ENCODE measurements at places on chromosomes 2 and 18.

GRCh38 chr2:55063713-55064323 lies 13.6 kb upstream of the RTN4 start:
- DNase-seq = no peak

DNA sequence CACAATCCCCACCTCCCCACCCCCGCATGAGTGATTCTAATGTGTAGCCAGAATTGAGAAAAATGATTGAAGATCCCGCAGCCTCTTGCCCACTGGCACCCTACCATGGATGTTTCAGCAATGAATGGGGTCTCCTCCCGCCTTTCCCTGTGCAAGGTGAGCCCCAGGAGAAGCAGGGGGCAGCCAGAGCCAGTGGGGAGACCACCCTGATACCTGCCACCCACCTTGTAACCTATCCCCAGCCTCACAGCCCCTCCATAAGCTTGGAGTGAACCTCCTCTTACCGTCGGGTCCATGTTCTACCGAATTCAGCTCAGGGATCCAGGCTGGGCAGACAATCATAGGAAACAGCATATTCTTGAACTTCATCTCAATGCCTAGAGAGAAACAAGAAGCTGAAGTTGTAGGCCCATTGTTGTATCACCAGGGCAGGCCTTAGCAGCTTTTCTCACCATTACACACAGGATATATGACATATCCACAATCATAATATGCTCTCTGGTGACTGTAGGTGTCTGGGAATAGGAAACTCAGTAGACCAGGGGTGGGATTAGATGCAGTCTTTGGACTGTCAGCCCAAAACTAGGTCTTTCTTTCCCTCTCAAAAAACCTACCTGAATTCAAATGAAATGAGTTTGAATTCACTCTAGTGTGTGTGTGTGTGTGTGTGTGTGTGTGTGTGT lies 30.9 kb downstream of the XDH start:
- DNase-seq = no peak

GRCh38 chr18:27138079-27138478 lies 47.0 kb downstream of the CHST9 start:
- DNase-seq = no peak

- no peak for DNase-seq
Measured at GRCh38 chr2:237066396-237066795, 19.3 kb upstream of the COPS8 start.

DNA sequence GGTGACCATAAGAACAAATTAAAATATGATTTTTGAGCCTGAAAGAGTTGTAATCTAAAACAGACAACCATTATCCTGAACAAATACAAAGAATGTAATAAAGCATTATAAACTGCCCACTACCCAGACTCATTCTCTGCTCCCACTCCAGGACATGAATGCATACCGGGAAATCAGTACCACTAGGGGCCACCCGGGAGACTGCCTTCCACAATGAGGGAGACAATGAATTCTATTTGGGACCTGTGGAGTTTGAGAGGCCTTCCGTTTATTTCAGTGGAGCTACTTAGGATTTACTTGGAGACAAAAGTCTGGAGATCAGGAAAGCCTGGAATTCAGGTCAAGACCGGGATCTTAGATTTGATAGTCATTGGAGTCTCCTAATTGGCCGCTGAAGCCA lies 50.0 kb downstream of the NAB1 start:
- DNase-seq = no peak

DNA sequence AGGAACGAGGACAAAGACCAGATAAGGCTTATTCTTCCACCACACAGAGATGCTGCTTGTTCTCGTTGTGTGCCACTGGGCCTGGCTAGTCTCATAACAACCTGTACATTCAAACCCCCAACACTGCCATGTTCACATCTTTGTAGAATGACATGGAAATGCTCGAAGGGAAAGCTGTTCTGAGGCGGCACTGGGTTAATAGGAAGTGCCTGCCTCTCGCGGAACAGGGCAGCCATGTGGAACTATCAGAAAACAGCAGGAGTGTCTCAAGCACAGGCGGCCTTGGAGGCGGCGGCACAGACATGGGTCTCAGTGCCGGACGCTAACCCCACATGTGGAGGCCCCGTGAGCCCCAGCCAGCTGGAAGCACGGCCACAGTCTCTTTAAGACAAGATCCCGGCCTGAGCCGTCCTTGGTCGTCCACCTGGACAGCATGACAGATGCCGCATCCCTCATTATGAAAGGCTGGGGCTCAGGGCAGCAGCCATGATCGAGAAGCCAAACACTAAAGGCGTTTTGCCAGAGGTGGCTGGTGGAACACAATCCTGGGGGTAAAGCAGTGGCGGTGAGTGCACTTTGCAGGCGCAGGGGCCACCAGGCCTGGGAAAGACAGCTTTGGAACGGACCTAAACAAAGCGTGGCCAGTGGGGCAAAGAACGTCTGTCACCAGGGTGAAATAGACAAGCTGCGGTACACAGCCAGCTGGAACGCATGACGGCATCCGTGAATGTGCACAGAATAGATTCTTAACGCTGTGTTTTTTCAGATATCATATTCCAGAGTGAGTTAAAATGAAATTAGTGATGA lies 161.0 kb downstream of the HDAC4 start:
- no peak for DNase-seq

- DNase-seq = no peak
Measured at GRCh38 chr18:78781601-78781960, 198.0 kb upstream of the SALL3 start.

GRCh38 chr2:36569267-36569856 lies 28.6 kb downstream of the FEZ2 start:
- no peak for DNase-seq

DNA sequence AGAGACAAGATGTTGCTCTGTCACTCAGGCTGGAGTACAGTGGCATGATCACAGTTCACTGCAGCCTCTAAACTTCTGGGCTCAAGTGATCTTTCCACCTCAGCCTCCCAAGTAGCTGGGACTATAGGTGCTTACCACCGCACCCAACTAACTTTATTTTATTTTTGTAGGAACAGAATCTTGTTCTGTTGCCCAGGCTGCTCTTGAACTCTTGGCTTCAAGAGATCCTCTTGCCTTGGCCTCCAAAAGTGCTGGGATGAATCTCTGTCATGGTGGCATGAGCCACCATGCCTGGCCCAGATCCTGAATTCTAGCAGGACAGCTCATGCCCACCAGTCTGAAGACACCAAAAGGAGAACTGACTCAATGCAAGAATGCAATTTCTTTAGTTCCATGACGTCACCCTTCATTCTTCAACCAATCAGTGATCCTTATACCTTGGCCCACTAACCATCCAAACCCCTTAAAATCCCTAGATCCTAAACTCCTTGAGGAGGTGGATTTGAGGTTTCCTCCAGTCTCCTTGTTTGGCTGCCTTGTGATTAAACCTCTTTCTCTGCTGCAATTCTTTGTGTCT lies 25.6 kb upstream of the CXXC1 start:
- no peak for DNase-seq

DNA sequence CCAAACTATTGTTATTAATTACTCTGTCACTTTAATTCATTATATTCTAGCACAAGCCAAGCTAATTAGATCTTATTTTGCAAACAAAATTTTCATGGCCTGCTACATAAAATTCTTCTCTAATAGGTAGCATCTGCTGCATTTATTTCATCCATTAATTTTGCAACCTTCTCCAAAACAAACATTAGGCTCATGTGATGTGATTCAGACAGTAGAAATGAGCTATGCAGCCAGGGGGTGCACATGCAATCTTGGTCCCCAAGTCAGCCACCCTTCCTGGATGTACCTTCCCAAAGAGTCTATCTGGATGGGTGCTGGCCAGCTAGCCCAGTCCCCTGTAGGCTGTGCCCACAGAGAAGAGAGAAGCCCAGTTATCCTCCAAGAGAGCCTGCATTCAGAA lies 242.1 kb upstream of the OSR1 start:
- DNase-seq = no peak

GRCh38 chr2:26394694-26395093 lies 7.0 kb upstream of the DRC1 start:
- DNase-seq = no peak

- no peak for DNase-seq
Measured at GRCh38 chr2:84919885-84920580, 14.6 kb downstream of the TMSB10 start.

DNA sequence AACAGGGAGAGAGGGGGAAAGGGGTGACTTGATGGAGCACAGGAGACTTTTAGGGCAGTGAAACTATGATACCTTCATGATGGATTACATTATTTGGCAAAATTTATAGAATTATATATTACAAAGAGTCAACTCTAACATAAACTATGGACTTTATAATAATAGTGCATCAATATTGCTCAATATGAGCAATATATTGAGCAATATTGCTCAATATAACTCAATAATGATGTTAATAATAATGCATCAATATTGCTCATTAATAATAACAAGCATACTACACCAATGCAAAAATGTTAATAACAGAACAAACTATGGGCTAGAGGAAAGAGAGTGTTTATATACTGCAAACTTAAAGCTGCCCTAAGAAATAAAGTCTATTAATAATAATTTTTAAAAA lies 3.1 kb upstream of the UNC80 start:
- no peak for DNase-seq

DNA sequence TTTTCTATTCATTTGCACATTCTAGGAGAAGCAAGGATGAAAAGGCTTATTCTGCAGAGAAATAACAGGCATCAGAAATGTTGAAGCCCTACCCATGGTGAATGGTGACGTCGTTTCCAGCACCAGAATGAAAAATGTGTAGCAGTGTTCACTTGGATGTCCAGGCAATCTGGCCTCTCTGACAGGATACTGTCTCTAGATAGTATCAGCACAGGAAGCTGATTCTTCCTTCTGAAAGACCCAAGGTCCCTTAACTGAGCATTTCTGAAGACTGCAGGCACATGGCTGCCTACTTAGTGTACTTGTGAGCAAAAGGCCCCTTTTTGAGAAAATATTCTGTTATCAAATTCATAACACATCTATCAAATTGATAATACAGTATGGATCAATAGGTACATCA lies 234.1 kb downstream of the XIRP2 start:
- DNase-seq = no peak

DNA sequence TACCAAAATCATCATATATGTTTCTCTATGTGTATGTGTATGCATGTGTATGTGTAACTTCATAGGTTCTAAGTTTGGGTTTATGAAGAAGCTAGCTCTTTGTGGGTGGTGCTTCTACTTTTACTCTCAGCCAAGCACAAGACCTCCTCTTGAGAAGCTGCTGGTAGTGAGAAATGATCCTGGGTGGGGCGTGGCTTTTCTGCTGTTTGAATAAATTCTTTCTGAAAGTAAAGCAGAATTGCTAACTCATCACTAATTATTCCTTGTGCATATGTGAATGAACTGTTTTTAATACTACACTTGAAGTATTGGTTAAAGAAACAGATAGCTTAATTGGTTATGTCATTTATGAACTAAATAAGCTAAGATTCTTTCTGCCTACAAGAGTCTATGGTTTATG lies 7.6 kb upstream of the GAREM1 start:
- no peak for DNase-seq

DNA sequence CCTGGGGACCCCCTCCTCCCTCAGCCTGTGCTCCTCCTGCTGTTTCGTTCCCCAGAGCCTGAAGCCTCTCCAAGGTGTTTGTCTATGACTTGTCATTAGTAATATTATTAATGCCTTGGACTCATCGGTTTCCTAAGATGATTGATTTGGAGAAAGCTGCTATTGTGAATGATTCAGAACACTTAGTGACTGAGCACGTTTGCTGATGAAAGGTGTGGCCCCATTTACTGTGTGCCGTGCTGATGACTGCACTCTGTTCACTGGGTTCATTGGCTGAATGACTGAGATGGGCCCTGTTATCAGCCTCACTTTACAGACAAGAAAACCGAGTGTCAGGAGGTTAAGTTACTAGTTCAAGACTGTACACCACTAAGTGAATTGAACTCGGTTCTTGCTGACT lies 111.4 kb downstream of the SPP2 start:
- DNase-seq = no peak

- no peak for DNase-seq
Measured at GRCh38 chr2:7845332-7845731, 836.5 kb upstream of the ID2 start.

- no peak for DNase-seq
Measured at GRCh38 chr2:141911485-141912066, 219.2 kb downstream of the LRP1B start.

GRCh38 chr18:61882296-61883004 lies 10.4 kb downstream of the RNF152 start:
- no peak for DNase-seq

GRCh38 chr2:196956069-196956468 lies 29.6 kb upstream of the PGAP1 start:
- DNase-seq = no peak

DNA sequence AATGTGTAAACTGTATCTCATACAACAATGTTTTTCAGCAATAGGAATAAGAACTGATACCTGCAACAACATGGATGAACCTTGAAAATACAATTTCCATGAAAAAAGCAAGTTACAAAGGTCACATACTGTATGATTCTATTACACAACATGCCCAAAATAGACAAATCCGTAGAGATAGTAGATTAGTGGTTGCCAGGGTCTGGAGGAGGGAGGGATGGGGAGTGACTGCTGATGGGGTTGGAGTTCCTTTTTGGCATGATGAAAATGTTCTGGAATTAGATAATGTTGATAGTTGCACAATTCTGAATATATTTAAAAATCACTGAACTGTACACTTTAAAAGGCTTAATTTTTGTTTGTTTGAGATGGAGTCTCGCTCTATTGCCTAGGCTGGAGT lies 33.8 kb downstream of the UBXN4 start:
- DNase-seq = no peak

DNA sequence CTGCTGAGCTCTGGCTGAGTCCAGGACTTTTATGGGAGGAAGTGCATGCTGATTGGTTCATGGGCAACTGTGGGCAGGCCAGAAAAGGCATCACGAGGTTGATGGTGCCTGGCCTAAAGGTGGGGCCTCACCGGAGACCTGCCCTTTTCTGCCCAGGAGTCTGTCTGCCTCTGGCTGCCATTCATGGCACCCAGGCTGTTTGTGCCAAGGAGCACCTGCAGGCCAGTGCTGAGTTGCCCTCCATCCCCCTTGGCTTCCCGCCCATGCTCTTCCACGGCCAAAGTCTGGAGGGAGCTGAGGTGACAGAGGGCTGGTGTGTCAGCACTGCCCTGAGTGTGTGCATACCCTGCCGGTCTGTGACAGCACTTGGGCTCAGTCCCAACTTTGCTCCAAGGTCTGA lies 123.2 kb downstream of the PTH2R start:
- no peak for DNase-seq

GRCh38 chr2:233440714-233441113 lies 86.4 kb downstream of the DGKD start:
- no peak for DNase-seq

GRCh38 chr2:117832332-117832731 lies 17.8 kb downstream of the DDX18 start:
- DNase-seq = no peak

GRCh38 chr2:13682540-13683272 lies 949.8 kb upstream of the LRATD1 start:
- DNase-seq = no peak

DNA sequence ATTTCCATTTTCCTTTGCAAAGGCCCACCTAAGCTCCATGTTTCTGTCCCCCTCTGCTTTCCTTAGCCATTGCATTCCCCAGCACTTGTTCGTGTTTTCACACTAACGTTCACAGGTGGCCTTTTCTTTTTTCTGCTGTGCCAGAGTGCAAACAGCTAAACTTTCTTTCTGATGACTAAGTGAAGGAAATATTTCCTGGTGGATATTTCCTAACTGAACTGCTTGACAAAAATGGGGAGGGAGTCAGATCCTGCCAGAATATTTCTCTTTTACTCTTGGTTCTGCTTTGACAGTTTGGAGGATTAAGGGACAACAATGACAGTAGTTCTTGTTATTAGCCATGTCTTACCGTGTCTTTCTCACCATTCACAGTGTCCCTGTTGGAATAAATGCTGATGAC lies 344.0 kb downstream of the ARHGAP15 start:
- DNase-seq = no peak

Data from mesothelial cell of epicardium (in vitro differentiated cells).